Activated naive CD8-positive, alpha-beta T cell treated with anti-CD3 and anti-CD28 coated beads, Interleukin-2, amount 50 U/mL, for 16 hours (primary cell): ENCODE measurements at places on chromosomes 11 and 22.

GRCh38 chr11:60710482-60710881 lies 11.1 kb downstream of the MS4A8 start:
- DNase-seq, result no peak

DNA sequence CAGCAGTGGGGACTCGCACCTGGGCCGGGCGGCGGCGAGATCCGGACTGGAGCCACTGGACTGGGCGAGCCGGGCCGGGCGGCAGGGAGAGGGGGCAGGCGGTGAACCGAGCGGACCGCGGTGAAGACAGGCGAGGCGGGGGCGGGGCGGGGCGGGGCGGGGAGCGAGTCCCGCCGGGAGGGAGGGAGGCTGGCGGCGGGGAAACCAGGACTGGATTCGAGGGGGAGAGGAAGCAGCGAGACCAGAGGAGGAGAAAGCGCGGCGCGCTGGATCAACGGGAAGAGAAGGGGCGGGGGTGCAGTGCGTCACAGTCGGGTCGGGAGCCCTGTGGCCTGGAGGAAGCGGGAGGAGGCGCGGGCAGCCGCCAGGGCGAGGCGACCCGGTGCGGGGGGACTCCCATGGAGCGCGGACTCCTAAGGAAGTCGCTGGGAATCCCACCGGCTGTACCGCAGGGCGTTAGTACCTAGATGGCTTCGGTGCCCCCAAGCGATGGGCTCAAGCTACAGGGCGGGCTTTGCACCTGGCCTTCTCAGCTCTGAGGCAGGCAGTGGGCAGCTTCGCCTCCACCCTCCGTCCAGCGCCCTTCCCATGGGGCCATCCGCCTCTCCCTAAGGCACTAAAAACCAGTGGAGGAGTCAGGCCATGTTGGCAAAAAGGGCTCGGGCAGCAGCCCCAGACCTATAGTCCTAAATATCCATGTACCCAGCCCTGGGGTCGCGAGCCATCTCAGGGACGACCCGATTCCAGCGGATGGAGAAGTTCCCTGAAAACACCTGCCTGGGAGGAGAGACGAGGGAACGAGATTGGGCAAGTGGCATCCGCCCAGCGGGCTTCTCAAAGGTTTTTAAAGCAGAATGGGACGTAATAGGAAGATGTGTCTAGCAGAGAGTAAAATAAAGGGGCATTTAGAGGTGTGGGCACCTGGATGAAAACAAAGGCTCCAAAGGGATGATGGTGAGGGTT lies at the start of gene TMEM121B:
Gene TMEM121B (minus strand): TSS at position 128 of the 963 bp plus-strand sequence. CDS start 233 bp downstream, outside the sequence.
- DNase-seq, result no peak

DNA sequence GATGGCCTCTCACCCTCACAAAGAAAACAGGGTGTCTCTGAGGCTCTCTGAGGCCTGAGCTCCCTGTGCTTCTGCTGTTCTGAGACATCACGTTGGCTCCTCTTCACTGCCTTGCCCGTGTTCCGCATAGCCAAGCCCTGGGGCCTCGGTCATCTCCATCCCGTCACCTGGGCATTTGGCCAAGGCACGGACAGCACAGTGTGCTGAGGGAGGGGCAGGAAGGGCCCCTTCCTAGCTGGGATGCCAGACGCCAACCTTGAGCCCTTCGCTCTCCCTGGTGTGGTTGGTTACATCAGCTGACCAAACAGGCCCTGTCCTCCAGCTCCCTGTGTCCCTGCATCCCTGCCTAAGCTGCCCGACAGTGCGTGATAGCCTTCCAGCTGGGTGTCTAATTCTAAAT lies 25.9 kb downstream of the MOV10L1 start:
- no peak for DNase-seq

DNA sequence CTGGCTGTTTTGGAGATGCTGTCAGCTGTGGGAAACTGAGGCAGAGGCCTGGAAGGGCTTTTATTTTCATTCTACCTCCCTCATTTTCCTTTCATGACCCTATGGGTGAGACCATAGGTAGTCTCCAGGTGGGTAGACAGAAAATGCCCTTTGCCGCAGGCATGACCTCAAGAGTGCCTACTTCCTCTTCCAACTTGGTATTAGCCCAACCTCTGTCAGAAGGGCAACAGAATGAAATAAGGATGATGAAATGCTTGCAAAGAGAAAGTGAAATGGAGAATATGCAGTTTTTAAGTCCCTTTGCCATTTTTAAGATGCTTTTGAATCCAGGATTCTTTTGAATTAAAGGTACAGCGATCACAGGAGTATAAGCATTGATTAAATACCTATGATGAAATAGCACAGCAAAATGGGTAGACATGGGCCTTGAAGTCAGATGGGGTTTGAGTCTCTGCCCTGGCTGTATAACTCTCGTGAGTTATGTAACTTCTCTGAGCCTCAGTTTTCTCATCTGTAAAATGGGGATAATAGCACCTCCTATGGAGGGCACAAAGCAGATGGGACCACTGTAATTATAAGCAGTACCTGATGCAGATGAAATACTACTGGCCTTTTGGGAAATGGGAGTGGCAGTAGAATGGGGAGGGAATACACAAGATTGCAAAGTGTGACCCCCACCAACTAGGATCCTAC lies 3.7 kb downstream of the ASPHD2 start:
- no peak for DNase-seq

DNA sequence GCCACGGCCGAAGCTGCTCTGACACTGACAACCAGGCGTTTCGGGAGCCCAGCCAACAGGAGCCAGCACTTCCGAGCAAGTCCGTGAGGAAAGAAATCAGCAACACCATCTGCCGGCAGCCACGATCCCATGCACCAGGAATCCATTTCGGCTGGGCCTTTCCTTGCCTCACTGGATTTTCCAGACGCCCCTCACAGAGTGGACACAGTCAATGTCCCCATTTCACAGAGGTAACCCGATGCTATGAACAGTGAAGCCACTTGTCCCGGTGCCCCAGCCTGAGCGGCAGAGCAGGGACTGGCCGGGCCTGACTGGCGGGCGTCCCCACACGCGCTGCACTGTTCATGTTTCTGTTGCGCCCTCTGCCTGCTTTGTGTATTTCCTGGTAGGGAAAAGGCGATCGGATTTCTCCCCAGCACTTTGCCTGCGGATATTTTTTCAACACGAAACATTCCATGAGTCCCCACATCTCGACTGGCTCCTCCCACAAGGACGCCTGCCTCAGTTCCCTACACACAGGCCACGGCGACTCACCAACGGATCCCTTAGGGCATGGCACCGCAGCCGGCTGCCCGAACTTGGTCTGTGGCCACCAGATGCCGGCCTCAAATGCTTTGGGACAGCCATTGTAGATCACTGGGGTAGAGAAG lies 55.3 kb downstream of the TRMU start:
- DNase-seq, result no peak

DNA sequence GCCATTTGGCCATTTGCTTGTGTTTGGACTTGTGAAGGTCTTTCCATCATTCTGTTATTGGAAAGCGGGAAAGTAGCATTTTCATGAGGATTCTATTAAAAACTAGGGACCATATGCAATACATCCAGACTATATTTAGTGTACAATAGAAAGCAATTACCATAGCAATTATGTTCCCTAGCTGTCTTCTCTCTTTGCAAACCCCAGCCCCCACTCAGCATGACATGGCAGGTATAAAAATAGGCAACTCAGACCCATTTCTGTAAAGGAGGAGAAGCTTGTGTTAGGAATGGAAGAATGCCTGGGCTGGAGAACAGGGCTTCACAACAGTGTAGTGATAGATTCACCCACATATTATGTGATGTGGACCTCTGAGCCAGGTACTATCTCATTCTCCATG lies 12.4 kb downstream of the OR51B6 start:
- no peak for DNase-seq
